GM23338 (cell line): ENCODE measurements at places on chromosomes 16 and 17. TPM values are rescaled to one million over a fixed set of nuclear protein-coding genes. Genes with fewer than 3 reads are reported as not detected.

GRCh38 chr17:66930933-66931332, 33.6 kb upstream of the CACNG4 start:
- no peak for DNase-seq
- H3K4me3 ChIP-seq: no peak overlapping the region
- no peaks in the 10 kb centered on the region for H3K36me3 ChIP-seq
- H3K27ac ChIP-seq: no peak overlapping the region
- no peaks in the 10 kb centered on the region for H3K27me3 ChIP-seq
- no peaks in the 10 kb centered on the region for H3K4me1 ChIP-seq

- H3K36me3 ChIP-seq: no peaks in the 10 kb centered on the region
- peaks cover 4% of the 10 kb centered on the region; the same call in 1 of the 2 replicates for H3K4me1 ChIP-seq
- no peak overlapping the region for H3K27ac ChIP-seq
- no peaks in the 10 kb centered on the region for H3K27me3 ChIP-seq
- no peak for DNase-seq
- H3K4me3 ChIP-seq: no peak overlapping the region
Observed at GRCh38 chr16:12703935-12704334, 99.8 kb downstream of the CPPED1 start.

- H3K27ac ChIP-seq: peak overlapping the region; percentile 72; the same call in 1 of the 2 replicates
- no peak overlapping the region for H3K4me3 ChIP-seq
- H3K4me1 ChIP-seq: peaks cover 12% of the 10 kb centered on the region
- H3K36me3 ChIP-seq: no peaks in the 10 kb centered on the region
Observed at GRCh38 chr17:44608727-44609435, 47.4 kb upstream of the MEIOC start.

- peaks cover 10% of the 10 kb centered on the region for H3K4me1 ChIP-seq
- H3K36me3 ChIP-seq: no peaks in the 10 kb centered on the region
- no peak for DNase-seq
- H3K4me3 ChIP-seq: no peak overlapping the region
Observed at GRCh38 chr17:61469949-61470348, 17.7 kb downstream of the TBX4 start.

GRCh38 chr17:35943537-35943936, at the start of gene LYZL6:
Gene LYZL6, minus strand, starts transcription at chr17:35943713. Its CDS starts 4,357 bp downstream, at chr17:35939356.
- no peaks in the 10 kb centered on the region for H3K27me3 ChIP-seq
- H3K27ac ChIP-seq: no peak within 1 kb of the TSS
- H3K4me3 ChIP-seq: no peak within 1 kb of the TSS
- no peaks in the 10 kb centered on the region for H3K4me1 ChIP-seq
- DNase-seq: no peak

- no peak overlapping the region for H3K4me3 ChIP-seq
- H3K36me3 ChIP-seq: no peaks in the 10 kb centered on the region
- peaks cover 4% of the 10 kb centered on the region; the same call in 1 of the 2 replicates for H3K4me1 ChIP-seq
- no peak overlapping the region for H3K27ac ChIP-seq
- H3K27me3 ChIP-seq: no peaks in the 10 kb centered on the region
- no peak for DNase-seq
Observed at GRCh38 chr16:63876103-63876502, 1245.8 kb downstream of the CDH11 start.

DNA sequence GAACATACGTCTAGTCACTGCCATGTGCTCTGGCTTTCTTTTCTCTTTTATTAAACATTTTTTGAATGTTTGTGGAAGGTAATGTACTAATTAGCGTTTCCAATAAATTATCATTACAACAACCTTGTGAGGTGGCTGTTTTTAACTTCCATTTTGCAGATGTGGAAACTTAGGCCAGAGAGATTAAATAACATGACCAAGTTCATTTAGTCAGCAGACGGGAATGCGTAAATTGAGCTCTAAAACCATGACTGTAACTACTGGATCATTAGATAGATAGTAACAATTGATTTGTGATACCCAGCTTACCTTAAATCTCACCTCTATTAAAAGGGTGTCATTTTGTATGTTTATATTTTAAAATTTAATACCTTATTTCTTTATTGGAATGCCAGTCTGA, 49.4 kb downstream of the RABEP1 start:
- no peaks in the 10 kb centered on the region for H3K36me3 ChIP-seq
- no peak overlapping the region for H3K4me3 ChIP-seq
- no peaks in the 10 kb centered on the region for H3K27me3 ChIP-seq
- H3K27ac ChIP-seq: no peak overlapping the region
- no peaks in the 10 kb centered on the region for H3K4me1 ChIP-seq

GRCh38 chr17:15652960-15653359, 31.2 kb downstream of the TRIM16 start:
- H3K36me3 ChIP-seq: peaks cover 3% of the 10 kb centered on the region; the same call in 1 of the 2 replicates
- H3K4me3 ChIP-seq: no peak overlapping the region
- peaks cover 3% of the 10 kb centered on the region; the same call in 1 of the 2 replicates for H3K4me1 ChIP-seq
- no peak for DNase-seq
- H3K27me3 ChIP-seq: no peaks in the 10 kb centered on the region

DNA sequence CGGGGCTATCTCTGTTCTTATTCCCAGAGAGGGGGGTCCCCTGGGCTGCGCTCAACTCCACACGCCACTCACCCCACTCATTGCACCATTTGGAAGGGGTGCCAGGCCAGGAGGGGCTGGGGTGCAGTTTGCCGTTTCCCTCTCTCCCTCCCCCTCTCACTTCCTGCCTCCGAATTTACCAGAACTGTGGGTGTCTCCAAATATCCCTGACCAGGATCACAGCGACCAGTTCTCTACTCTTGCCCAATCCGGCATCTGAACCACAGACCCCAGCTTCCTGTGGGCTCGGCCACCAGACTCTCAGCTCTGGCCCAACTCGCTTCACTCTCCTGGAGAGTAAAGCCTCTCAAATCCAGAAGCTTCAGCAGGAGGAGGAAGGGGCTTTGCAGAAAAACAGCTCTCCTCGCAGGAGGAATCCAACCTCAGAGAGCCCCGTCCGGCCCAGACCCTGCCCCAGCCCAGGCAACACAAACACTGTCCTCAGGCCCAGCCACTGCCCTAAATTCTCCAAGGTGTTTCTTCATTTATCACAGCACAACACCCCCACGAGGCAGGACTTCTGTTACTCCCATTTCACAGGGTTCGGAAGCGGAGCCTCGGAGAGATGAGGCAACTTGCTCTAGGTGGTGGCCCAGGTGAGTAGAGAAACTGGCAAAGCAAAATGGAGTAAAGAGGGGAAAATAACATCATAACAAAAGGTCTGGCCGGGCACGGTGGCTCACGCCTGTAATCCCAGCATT, 423 bp upstream of the ASGR2 start:
- no peak for DNase-seq
- H3K4me3 ChIP-seq: no peak overlapping the region
- H3K27ac ChIP-seq: no peak overlapping the region
- peaks cover 7% of the 10 kb centered on the region; the same call in 1 of the 2 replicates for H3K4me1 ChIP-seq

GRCh38 chr16:540645-541340, 13.3 kb downstream of the CAPN15 start:
- H3K36me3 ChIP-seq: no peaks in the 10 kb centered on the region
- no peaks in the 10 kb centered on the region for H3K4me1 ChIP-seq
- no peak overlapping the region for H3K27ac ChIP-seq
- no peak for DNase-seq
- no peaks in the 10 kb centered on the region for H3K27me3 ChIP-seq

GRCh38 chr17:69246726-69247375, 18.2 kb upstream of the ABCA10 start:
- no peaks in the 10 kb centered on the region for H3K36me3 ChIP-seq
- H3K27me3 ChIP-seq: no peaks in the 10 kb centered on the region
- no peaks in the 10 kb centered on the region for H3K4me1 ChIP-seq
- no peak overlapping the region for H3K4me3 ChIP-seq
- peak; percentile 79 for DNase-seq

- no peak for DNase-seq
- no peak overlapping the region for H3K27ac ChIP-seq
- no peaks in the 10 kb centered on the region for H3K36me3 ChIP-seq
- H3K27me3 ChIP-seq: no peaks in the 10 kb centered on the region
Observed at GRCh38 chr16:74743668-74744299, 30.8 kb downstream of the FA2H start.

DNA sequence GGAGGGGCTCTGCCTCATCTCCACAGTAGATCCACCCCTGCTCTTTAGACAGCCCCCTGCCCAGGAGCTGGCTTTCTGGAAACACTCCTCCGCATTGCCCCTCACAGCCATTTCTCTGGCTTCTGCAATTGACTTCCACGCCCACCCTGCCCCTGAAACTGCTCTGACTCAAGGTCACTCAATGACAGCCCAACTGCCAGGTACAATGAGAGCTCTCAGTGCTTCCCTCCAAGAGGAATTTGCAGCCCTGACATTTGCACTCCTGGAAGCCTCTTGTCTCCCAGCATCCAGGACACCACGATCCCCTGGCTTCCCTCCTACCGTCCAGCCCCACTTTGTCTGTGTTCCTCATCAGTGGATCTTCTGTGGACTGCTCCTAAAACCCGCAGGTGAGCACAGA, 421.5 kb downstream of the SOX9 start:
- H3K4me3 ChIP-seq: no peak overlapping the region
- H3K27ac ChIP-seq: no peak overlapping the region
- peaks cover 18% of the 10 kb centered on the region for H3K4me1 ChIP-seq
- H3K36me3 ChIP-seq: no peaks in the 10 kb centered on the region
- H3K27me3 ChIP-seq: no peaks in the 10 kb centered on the region

DNA sequence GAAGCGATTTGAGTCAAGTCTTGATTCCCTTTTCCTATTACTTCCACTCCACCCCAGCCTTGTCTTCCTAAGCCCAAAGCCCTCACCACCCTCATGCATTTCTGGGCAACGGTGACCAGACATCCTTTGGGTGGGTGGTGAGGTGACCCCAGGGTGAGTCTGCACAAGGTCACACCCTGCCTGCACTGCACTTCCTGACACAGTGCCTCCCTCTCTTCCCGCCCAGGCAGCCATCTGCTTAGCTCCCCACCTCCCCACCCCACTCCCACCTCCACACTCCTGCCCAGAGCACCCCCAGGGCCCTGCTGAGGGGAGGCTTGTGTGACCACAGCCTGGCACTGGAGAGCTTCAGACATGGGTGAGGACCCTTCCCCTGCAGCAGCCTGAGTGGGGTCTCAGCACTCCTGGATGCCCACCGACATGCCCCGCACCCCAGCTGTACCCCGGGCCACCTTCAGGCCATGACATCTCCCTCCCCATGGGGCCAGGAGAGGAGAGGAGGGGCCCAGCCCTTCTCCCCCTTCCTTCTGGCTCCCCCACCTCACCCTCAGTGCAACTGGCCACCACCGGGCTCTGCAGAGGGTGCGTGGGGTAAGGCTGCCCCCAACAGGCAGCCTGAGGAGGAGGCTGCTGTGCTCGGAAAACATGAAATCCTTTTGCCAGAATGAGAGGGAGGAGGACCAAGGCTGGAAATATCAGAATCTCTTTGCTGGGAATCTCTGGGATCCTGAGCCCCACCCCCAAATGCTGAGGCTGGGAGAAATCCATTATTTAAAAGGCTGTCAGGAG, 68.6 kb downstream of the CCT6B start:
- no peak overlapping the region for H3K4me3 ChIP-seq
- H3K27me3 ChIP-seq: no peaks in the 10 kb centered on the region
- no peak overlapping the region for H3K27ac ChIP-seq
- no peaks in the 10 kb centered on the region for H3K4me1 ChIP-seq

GRCh38 chr17:34756637-34757021, 177.2 kb downstream of the TMEM132E start:
- no peaks in the 10 kb centered on the region for H3K36me3 ChIP-seq
- H3K27me3 ChIP-seq: no peaks in the 10 kb centered on the region
- no peak for DNase-seq
- no peaks in the 10 kb centered on the region; the same call in 1 of the 2 replicates for H3K4me1 ChIP-seq

DNA sequence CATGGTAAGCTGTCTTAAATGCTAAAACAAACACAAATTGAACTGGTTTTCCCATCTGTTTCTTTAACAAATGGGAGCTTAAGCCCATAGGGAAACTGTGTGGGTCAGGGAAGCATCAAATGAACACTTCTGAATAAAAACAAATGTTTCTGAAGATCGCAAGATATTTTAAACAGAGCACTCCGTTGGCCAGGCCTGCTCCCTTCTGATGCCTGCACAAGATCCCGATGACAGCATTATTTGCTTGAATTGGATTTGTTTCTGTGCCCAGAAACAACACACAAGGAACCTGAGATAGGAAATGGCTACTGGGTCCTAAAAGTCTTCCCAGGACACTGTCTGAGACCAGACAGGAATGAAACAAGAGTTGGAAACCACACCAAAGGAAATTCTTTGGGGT, 425.8 kb upstream of the ZFHX3 start:
- no peak overlapping the region for H3K4me3 ChIP-seq
- H3K36me3 ChIP-seq: no peaks in the 10 kb centered on the region
- no peak for DNase-seq
- no peaks in the 10 kb centered on the region for H3K4me1 ChIP-seq
- no peaks in the 10 kb centered on the region for H3K27me3 ChIP-seq
- no peak overlapping the region for H3K27ac ChIP-seq

GRCh38 chr16:79815049-79815448, 214.5 kb upstream of the MAF start:
- H3K27ac ChIP-seq: no peak overlapping the region
- H3K4me1 ChIP-seq: no peaks in the 10 kb centered on the region
- H3K36me3 ChIP-seq: no peaks in the 10 kb centered on the region
- no peak overlapping the region for H3K4me3 ChIP-seq

DNA sequence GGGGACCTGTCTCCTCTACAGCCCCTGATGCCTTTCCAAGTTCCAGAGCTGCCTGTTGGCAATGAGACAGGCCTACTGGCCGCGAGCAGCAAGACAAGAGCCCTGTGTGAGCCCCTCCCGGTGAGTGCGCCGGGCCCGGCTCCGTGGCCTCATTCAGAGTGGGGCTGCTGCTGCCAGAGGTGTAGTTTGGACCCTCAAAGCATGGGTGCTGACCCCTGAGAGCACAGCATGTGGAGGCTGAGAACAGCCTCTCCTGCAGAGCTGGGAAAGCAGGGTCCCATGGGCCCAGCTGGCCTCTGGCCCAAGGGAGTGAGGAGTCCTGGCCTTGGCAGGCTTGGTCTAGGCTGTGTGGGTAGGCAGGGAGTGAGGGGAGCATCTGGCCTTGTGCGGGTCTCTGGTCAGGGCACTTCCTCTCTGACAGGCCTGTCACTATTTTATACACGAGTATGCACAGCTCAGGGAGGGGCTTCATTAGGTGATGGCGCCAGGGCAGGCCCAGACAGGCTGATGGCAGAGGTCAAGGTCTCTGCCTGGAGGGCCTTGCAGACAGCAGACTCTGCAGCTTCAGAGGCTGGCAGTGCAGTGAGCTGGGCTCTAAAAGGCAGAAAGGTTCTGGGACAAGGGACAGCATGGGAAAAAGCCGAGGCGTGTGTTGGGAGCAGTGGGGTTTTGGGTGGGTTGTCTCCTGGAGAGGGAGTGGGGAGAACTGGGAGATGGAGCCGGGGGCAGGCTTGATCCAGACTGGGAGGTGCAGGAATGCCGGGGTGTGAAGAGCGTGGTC, 43.4 kb downstream of the ADCY7 start:
- no peaks in the 10 kb centered on the region for H3K4me1 ChIP-seq
- H3K27me3 ChIP-seq: no peaks in the 10 kb centered on the region
- no peak overlapping the region for H3K4me3 ChIP-seq
- no peak overlapping the region for H3K27ac ChIP-seq
- DNase-seq: no peak
- no peaks in the 10 kb centered on the region for H3K36me3 ChIP-seq

GRCh38 chr16:23607726-23608125, 11.6 kb upstream of the NDUFAB1 start:
- no peaks in the 10 kb centered on the region for H3K27me3 ChIP-seq
- no peak overlapping the region for H3K27ac ChIP-seq
- H3K4me3 ChIP-seq: no peak overlapping the region

- no peaks in the 10 kb centered on the region for H3K27me3 ChIP-seq
- DNase-seq: no peak
- no peaks in the 10 kb centered on the region for H3K4me1 ChIP-seq
- no peak overlapping the region for H3K27ac ChIP-seq
- no peaks in the 10 kb centered on the region for H3K36me3 ChIP-seq
Observed at GRCh38 chr16:78953526-78953925, 647.0 kb downstream of the MAF start.

The KAT8 gene
- total RNA-seq: 84.8 and 85.4 TPM in 2 replicates

The GPRC5C gene
- 20.7 and 22.4 TPM in 2 replicates for total RNA-seq

The TMED6 gene
- total RNA-seq: not detected in 2 replicates

The RAB11FIP4 gene
- total RNA-seq: 65.1 and 65.6 TPM in 2 replicates

The NUPR1 gene
- 0.03 TPM in 1 of 2 replicates, not detected in the other for total RNA-seq

The HOXB9 gene
- not detected in 2 replicates for total RNA-seq

The TMEM238L gene
- not detected in 2 replicates for total RNA-seq

The PYDC1 gene
- not detected in 2 replicates for total RNA-seq

The HLF gene
- total RNA-seq: 0.28 and 0.35 TPM in 2 replicates

The CRHR1 gene
- total RNA-seq: 0.70 and 0.76 TPM in 2 replicates
